IMR-90 (cell line): ENCODE measurements at places on chromosomes 4 and X. TPM values are rescaled to one million over a fixed set of nuclear protein-coding genes. Genes with fewer than 3 reads are reported as not detected.
A peak's percentile ranks its signal among the peaks of the same experiment; 100 is the strongest.

MXRA5 gene
- 1.1 and 1.2 TPM in 2 replicates for polyA plus RNA-seq

FAM149A gene
- 0.44 and 0.70 TPM in 2 replicates for polyA plus RNA-seq

SHROOM4 gene
- 1.0 and 1.3 TPM in 2 replicates for polyA plus RNA-seq

SULT1B1 gene
- polyA plus RNA-seq: 0.04 and 0.05 TPM in 2 replicates

ARMCX1 gene
- 13.6 and 14.2 TPM in 2 replicates for polyA plus RNA-seq

SRPK3 gene
- polyA plus RNA-seq: 0.34 and 0.70 TPM in 2 replicates

PKD2 gene
- 37.3 and 43.8 TPM in 2 replicates for polyA plus RNA-seq

GIMD1 gene
- 0.07 TPM in 1 of 2 replicates, not detected in the other for polyA plus RNA-seq

CSN1S1 gene
- polyA plus RNA-seq: not detected in 2 replicates

MAGEA2B gene
- polyA plus RNA-seq: not detected in 2 replicates

DNA sequence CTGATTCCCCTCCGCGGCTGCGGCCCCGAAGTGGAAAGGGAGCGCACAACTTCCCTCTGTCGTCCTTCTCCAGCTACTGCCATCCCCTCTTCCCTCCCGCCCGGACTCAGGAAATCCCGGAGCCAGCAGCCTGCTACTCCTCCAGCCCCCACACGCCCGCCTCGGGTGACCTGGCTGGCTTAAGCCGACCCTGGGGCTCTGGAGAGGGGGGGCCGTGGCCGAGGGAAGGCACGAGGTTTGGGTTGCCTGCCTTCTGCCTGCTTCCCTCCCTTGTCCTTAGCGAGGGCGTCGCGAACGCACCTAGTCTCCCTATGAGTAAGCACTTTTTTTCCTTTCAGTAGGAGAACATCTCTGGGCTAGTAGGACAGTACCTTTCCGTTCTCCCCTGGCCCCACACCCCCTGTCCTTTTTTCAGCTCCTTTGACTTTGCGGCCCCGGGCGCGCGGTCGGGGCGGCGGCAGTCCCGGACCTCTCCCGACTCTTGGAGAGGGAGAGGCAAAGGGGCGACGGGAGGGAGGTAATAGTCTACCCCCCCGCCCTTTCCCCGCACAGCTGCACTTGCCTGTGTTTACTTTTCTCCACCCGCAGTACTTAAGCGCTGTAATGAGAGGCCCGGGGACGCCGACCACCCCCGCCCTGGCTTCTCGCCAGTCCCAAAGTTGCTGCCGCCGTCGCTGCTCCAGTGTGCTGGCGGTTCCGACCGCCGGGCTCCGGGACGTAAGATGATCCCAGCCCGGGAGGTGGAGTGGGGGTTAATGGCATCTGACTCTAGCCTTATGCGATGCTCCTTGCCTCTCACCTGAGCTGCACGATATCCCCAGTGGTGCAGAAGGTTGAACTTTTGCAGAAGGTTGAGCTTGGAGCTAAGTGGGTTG is 868 bp downstream of the PLS3 start:
- DNase-seq: peak; percentile 35

DNA sequence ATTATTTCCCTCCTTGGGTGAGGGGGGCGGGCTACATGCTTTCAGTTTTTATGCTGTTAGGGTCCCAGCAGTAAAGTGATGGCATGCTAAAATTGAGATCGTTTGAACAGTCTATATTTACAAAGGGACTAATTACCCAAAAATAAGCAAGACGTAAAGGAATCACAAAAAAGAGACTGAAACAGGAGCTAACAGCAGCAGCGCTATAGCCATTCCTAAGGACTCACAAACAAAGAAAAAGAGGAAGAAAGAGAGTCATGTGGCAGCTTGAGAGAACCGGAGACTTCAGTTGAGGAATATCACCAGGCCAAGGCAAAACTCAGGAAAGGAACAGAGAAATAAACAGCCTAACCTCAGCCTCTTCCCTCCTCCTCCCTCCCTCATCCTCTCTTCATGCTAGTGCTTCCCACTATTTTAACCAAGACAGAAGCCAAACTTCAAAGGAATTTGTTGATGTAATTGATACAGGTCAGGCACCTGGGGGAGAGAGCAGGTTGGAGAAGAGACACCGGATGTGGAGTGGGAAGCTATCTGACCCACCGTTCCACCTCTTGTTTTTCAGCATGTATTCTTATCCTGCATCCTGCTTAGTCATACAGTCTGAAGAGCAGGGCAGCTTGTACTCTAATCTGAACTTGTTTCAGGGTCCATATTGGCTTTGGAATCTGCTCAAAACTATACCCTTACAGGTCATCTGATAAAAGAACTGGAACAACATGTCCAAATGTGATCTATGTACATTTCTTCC is 383.7 kb downstream of the NAF1 start:
- no peak for DNase-seq

DNA sequence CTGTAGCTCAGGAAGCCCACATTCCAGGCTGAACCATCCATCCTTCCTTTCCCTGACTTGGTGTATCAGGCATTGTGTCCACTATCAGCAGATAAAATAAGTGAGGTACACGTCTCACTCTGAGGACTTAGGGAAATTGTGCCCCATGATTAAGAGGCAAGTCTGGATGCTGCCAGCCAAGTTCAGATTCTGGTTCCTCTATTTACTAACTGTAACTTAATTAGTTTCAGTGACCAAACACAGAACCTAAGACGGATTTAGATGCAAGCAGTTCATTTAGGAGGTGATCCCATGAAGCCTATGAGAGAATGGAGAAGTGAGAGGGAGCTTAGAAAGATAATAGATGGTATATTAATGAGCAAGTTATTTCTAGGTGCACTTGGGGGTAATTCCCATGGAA is 56.6 kb upstream of the PACRGL start:
- no peak for DNase-seq

DNA sequence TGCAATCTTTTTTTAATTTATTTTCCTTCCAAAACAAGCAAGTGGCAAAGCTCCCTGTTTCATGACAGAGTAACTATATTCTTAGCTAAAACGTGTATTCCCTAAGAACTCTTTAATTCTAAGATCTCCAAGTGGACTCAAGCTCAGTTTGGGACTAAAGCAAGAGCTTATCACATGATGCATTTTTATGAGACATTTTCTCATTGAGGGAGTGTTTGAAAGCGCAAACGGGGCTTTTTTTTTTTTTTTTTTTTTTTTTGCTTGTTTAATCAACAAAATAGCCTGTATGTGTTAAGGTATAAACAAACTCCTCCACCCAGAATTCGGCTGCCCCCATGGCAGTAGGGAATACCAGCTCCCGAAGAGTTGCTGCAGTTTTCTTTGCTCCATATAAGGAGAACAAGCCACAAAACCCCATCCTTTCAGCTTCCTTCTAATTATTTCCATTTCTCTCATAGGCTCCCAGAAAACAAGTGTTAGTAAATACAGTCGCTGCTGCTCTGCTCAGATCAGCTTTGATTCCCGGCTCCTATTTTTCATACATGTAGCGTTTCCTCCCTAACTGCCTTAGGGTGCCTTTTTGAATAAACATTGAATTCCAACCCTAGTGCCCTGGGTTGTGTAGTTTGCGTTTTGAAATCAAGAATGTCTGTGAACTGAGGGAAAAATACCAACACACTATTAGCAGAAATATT is 669 bp upstream of the PPARGC1A start:
- no peak for DNase-seq

GRCh38 chr4:109179061-109179460 is 123.4 kb downstream of the COL25A1 start:
- no peak for DNase-seq

- no peak for DNase-seq
These were observed 37.4 kb downstream of the PPP2R2C start for GRCh38 chr4:6435010-6435409.

DNA sequence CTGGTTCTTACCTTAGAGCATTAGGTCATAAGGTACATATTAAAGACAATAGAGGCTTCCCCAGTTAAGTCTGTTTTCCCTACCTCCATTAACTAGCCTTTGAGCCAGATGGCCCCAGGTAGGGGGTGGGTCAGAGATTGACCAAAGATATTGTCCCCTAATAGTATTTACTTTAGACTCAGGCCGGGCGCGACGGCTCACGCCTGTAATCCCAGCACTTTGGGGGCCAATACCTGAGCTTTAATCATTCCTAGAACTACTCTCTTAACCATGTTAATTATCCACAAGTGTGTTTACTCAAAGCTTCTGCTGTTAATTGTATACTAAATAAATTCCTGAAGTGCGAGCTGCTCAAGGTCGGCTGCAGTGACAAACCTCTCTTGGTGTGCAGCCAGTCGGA is 28.0 kb upstream of the AMBN start:
- DNase-seq: no peak

GRCh38 chrX:134764202-134764785 is 106.0 kb upstream of the PLAC1 start:
- no peak for DNase-seq

- no peak for DNase-seq
These were observed 10.5 kb downstream of the FGF5 start for GRCh38 chr4:80276931-80277330.

- DNase-seq: no peak
These were observed 10.5 kb upstream of the TLR3 start for GRCh38 chr4:186058253-186058979.

DNA sequence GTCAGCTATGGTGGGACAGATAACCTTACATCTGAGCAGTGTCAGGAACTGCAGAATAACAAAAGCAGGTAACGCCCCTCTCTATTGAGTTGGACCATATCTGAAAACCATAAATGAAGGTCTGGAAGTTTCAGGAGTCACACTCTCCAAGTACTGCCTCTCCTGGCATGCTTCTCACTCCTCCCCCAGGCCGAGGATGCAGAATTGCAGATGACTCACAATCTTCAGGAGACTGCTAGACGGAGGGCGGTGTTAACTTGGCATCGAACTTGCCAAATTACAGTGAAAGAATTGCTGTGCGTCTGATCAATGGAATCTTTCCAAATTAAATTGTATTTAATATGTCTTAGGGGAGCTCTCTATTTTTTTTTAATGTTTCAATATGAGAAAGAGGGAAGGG is 67.1 kb upstream of the TRIM2 start:
- DNase-seq: peak; percentile 83

DNA sequence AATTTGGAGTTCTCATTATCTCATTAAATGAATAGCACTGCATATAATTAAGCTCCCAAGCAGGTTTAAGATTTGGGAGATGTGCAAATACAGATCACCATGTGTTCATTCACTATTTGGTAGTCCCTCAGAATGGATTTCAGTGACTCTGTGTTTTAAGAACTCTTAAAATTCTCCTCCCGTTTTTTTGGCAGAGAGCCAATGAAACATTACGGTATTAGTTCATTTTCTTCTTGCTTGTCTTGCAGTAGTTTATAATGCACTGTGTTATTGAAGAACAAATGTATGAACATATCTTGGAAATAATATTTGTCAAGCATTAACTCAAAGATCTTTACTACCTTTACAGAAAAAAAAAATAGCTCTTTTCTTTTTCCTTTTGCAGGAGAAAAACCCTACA is 32.7 kb downstream of the KLF3 start:
- no peak for DNase-seq

- peak; percentile 29 for DNase-seq
These were observed 629.1 kb upstream of the ATOH1 start for GRCh38 chr4:93199492-93199891.

DNA sequence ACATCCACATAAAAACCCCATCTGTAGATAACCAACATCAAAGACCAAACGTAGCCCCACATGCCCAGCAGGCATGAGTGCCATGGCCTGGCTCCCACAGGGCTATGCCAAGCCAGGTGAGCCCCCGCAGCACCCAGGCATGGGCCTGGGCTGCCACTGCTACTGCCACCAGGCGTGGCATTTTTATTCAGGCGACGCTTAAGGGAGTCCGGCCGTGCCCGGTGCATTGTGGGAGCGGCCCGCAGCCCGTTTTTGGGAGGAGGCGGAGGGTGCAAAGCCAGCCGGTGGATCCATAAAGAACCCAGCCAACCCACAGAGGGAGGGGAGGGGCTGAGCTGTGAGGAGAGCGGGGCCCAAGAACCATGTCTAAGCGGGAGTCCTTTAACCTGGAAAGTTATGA is 205.9 kb downstream of the CHIC1 start:
- no peak for DNase-seq

- no peak for DNase-seq
These were observed 64.3 kb downstream of the LRBA start for GRCh38 chr4:150950657-150951288.

DNA sequence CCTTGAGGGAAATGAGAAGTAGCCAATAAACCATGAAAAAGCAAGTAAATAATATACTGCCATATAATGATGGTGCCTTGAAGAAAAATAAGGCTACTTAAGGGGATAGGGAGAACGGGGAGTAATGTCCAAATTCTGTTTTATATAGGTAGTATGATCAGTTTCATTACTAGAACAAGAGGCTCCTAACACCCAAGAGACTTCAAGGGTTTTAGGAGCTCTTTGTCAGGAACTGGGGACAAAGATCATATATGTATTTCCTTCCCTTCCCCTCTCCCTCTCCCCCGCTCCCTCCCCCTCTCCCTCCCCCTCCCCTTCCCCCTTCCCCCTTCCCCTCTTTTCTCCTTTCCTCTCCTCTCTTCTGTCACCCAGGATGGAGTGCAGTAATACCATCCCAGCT is 127.3 kb downstream of the PTPN13 start:
- no peak for DNase-seq

- no peak for DNase-seq
These were observed 49.4 kb upstream of the PRDM5 start for GRCh38 chr4:120971884-120972283.

DNA sequence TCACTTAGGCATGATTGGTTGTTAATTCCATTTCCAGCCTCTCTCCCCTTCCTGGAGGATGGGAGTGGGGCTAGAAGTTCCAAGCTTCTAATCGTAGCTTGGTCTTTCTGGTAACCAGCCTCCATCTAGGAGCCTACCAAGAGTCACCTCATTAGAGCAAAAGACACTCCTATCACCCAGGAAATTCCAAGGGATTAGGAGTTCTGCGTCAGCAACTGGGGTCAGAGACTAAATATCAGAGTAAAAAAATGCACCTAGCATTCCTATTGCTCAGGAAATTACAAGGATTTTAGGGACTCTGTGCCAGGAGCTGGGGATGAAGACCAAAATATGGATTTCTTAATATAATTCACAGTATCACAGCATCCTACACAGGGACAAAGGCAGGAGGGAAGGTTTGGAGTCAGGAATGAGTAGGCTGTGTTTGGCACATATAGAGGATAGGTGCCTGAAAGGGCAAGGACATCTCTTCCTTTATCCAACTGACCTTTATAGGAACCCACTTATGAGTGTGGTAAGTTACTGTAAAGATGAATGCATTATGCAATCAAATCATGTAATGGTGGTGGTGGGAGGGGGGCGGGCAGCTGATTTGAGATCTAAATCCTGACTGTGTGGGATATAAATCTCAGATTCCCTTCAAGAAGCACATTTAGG is 30.5 kb upstream of the LIMCH1 start:
- no peak for DNase-seq

DNA sequence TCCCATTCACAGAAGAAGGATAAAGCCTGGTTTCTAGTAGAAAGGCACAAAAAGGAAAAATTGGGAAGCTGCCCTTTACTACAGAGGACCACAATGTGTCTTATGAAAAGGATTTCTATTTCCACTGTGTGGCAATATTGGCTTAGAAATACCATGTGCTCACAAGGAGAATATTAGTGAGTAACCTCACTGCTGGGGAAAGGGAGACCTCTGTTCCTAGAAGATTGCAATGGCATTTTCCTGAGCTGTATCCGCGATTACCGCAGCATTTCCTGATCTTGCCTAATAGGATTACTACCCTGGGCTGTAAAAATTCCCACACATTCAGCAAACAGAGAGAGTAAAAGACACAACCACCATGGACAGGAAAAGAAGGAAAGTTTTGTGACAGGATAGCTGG is 308.8 kb upstream of the TECRL start:
- no peak for DNase-seq
